ENCODE measurements at places on chromosomes 13 and 19.

DNA sequence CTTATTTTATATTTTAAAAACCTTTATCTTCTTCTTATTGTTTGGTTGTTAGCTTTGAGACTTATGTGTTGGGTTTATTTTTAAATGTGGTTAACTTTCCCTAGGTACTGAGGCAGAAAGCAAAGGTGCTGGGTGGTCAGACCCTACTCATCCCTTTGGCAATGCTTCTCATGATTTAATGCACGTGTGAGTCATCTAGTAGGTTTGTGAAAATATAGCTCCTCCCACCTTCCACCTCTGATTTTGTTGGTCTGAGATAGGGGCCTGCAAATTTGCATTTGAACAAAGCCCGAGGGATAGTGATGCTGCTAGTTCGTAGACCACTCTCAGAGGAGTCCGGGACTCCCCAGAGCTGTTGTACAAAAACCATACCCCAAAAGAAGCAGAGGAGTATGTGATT, 771.3 kb upstream of the ARGLU1 start:
- no peak for DNase-seq

- DNase-seq, result no peak
Observed at GRCh38 chr13:84208246-84208910, 326.1 kb upstream of the SLITRK1 start.

DNA sequence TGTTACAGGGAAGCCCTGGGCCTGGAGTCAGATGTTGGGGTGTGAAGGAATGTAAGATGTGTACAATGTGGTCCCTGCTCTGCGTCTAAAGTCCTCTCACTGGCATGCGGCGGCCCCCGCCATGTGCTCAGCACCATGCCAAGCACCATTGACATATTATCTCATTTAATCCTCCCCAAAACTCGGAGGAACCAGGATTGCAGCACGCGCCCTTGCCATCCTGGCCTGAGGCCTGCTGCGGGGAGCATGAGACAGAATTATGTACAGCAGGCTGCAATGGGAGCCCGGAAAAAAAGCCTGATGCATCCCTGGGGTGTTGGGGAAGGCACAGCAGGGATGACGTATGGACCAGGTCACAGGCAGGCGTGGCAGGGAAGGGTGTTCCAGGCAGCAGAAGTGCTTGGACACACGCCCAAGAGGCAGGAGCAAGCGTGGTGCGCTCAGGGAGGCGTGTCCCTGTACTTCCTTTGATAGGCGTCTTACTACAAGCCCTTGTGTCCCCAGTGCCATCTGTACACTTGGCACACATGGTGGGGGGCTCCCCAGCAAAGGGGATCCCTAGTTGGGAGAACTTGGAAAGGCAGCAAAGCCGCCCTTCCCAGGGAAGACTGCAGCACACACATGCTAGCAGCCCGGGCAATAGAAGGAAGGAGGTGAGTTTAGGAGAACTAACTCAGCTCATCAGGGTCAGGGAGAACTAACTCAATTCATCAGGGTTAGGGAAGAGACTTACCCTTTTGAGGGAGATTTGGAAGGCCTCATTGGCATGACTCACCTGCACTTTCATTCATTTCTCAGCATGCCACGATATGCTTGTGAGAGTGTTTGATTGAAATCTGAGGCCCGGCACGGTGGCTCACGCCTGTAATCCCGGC, 3.4 kb downstream of the EVI5L start:
- DNase-seq, result peak; percentile 79

GRCh38 chr19:11578258-11579142, 1.1 kb upstream of the ACP5 start:
- no peak for DNase-seq

DNA sequence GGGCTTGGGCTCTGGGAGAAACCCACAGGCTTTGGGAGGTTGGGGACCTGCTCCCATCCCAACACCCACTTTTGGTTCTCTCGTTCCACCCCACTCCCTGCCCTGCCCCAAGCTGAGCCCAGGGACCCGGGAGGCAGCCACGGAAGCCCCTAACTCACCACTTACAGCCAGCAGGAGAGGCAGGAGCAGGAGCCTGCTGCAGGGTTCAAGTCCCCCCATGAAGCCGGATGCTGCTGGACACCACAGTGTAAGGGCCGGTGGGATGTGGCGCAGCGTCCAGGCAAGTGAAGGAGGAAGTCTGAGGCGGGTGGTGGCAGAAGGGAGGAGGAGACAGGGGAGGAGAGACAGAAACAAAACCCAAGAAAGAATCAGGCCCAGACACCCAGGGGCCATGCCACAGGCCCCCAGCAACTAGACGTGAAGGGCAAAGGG, at the start of gene TYROBP:
TYROBP (minus strand) TSS at position 286 of the 432 bp plus-strand sequence; CDS start at position 219, 67 bp downstream.
- no peak for DNase-seq

DNA sequence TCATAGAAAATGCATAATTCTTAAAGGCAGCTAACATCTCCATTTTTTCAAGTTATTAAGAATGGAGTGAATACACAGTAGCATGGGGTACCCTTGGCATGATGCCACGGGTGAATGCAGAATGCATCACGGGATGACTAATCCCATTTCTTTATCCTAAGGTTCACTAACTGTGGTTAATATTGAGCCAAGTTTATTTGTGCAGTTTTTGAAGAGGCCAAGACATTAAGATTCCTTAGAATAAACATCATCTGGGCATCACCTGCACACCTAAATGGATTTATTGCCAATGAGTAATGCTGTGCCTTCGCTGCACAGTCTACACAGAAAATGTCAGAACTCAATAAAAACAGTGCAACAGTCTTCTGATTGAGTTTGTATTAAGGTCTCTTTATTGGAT, 333.1 kb downstream of the GPC6 start:
- DNase-seq, result no peak

DNA sequence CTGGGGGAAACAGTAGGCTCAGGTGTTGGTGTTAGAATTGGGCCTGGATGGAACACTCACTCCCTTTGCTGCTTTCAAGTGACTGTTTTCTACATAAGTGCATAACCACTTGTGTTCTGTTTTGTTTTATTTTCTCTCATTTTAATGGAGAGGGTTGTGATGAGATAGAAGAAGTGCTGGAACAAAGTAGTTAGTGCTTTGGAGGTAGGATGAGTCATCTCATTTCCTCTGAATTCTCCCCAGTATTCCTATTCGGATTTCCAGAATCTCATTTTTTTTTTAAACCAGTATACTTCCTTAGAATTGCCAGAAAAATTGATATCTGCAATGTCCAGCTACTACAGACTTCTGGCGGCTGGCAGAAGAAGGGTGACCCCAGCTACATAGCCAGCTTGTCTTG, 575.9 kb downstream of the MYO16 start:
- DNase-seq, result no peak

DNA sequence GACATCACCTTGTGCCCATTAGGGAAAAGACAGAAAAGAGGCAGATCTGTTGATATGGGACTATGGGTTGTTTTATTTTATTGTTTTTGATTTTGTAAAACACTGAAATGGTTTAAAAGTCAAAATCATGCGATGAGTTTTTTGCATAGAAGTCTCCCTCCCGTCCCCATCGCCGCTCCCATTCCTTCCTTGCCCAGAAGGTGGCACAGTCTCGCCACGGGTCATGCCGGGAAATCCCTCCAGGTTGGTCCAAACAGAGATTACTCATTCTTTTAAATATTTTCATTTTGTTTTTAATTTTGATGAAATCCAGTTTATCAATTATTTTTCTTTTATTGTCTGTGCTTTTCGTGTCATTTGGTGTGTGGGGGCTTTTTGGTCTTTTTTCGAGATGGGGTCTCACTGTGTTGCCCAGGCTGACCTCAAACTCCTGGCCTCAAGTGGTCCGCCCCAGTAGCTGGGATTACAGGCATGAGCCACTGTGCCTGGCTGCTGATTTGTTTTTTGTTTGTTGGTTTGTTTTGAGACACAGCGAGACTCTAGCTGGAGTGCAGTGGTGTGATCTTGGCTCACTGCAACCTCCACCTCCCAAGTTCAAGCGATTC, 9.2 kb downstream of the PGPEP1 start:
- DNase-seq, result peak; percentile 74

- DNase-seq, result no peak
Observed at GRCh38 chr19:33048806-33049676, 15.6 kb downstream of the RHPN2 start.

DNA sequence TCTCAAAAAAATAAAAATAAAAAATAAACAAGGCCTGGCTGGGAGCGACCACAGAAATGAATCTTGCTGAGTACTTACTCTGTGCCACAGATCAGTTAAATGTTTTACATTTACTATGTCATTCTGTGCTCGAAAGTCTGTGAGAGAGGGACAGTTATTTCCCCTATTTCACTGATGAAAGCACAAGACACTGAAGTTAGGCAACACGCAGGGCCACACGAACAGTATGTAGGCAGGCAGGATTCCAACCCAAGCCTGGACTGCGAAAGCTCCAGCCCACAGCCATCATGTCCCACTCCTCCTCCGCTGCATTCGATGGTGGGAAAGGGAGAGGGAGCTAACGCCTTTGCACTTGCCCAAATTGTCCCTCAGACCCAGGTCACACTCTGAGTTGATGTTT, 34.2 kb downstream of the RUBCNL start:
- DNase-seq, result no peak

GRCh38 chr13:72181661-72182060, 314.7 kb upstream of the DACH1 start:
- no peak for DNase-seq

All from lung microvascular endothelial cell (primary cell).